ENCODE measurements at places on chromosomes 3 and 15.

GRCh38 chr3:152849996-152850578 is 15.2 kb downstream of the P2RY1 start:
- no peak for DNase-seq

- DNase-seq: no peak
Measured at GRCh38 chr3:71087143-71088018, 496.1 kb downstream of the FOXP1 start.

- DNase-seq: no peak
Measured at GRCh38 chr15:88115486-88116152, 140.9 kb downstream of the NTRK3 start.

DNA sequence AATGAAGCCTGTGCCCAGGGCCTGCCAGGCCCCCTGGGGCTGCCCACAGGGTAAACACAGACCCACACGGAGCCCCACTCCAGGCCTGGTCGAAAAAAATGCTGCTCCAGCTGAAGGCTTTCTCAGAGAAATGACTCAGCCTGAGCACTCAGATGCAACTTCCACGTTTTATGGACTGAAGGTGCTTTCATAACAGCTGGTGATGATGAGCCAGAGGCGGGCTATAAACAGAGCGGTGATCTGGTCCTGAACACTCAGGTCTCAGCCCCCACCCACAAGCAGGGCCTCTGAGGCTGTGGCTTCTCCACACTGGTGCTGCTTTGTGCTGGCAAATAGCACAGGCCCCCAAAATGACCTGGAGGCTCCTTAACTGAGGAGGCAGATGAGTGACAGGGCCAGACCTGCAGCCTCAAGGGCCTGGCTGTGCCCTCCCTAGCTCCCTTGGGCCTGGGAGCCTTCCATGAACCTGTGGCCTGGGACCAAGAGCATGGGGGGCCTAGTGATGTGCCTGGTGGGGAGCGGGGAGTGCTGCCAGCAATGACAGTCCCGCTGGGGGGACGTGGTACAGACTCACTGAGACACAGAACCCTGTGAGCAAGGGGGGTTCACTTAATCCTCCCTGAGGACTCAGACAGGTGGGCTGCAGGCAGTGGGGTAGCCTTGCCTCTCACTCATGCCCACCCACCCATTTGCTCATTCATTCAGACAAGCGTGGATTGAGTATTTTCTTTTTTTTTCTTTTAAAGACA is 23.0 kb upstream of the FURIN start:
- DNase-seq: peak; percentile 50

GRCh38 chr3:32821686-32822296 is 4.0 kb downstream of the TRIM71 start:
- DNase-seq: no peak

- no peak for DNase-seq
Measured at GRCh38 chr3:186570941-186571643, 572 bp downstream of the DNAJB11 start.

GRCh38 chr15:38041576-38041975 is 107.1 kb downstream of the TMCO5A start:
- no peak for DNase-seq

DNA sequence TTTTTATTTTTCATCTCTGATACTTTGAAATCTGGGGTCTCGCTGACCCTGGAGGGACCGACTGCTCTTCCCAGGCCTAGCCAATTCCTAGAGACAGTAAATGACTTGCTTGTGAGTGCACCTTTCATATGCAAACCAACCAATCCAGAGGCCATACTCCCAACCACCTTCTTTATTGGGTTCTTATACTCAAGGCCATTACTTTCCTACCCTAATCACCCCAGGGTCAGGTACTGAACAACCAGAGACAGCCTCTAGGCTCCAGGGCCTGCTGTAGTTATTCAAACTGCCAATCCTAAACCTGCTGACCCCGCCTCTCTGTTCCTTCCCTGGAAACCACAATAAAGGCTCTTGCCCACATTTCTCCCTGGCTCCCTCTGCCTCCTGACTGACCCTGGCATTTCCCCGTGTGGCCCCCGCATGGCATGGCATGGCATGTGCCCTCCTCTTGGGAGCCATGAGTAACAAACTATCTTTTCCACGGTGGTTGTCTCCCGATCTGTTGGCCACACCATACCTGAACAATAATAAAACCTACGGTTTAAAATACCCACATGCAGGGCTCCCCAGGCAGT is 42.9 kb downstream of the ADCY5 start:
- DNase-seq: no peak

DNA sequence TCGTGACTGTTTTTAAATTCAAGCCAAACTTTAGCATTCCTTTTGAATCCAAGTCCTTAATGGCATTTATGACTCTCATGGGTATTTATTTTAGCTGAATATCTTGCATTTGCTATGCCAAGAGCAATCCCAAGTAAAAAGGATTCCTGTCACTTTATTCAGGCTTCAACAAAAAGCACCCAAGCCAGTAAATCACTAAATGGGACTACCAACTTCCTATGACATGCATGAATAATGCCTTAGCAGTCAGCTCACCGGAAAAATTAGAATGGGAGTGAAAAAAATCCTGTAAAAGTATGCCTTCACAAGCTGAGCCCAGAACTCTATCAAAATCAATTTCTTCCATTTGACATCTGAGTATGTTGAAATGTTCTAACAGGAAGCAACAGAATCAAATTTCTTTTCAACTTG is 1297.9 kb downstream of the ROBO2 start:
- DNase-seq: no peak

Measured in GM12891 (cell line).